ENCODE measurements at places on chromosomes 11 and 22. TPM values are rescaled to one million over a fixed set of nuclear protein-coding genes. Genes with fewer than 3 reads are reported as not detected.

The OSM gene
- total RNA-seq = 0.28 TPM

The MCHR1 gene
- not detected for total RNA-seq

The KCNQ1OT1 gene
- 0.60 TPM for total RNA-seq

The SCN3B gene
- 0.24 TPM for total RNA-seq

The TMPRSS5 gene
- total RNA-seq = 0.40 TPM

The OR51B5 gene
- not detected for total RNA-seq

The USH1C gene
- 0.12 TPM for total RNA-seq

The NCR3LG1 gene
- 1.4 TPM for total RNA-seq

The LIF gene
- total RNA-seq = 0.24 TPM

The C11orf71 gene
- total RNA-seq = 2.9 TPM

The OR56A1 gene
- total RNA-seq = not detected

The WNT11 gene
- total RNA-seq = 0.08 TPM

The UCP3 gene
- 0.28 TPM for total RNA-seq

The OR6T1 gene
- not detected for total RNA-seq

The OR51B2 gene
- total RNA-seq = not detected

The MED15 gene
- 51.7 TPM for total RNA-seq

The F2 gene
- total RNA-seq = not detected

The LRRC56 gene
- 1.3 TPM for total RNA-seq

The CD6 gene
- total RNA-seq = 0.80 TPM

The OR4D5 gene
- total RNA-seq = not detected

The KCNJ5 gene
- 0.08 TPM for total RNA-seq

The PAMR1 gene
- total RNA-seq = 0.36 TPM

The OR52B4 gene
- not detected for total RNA-seq

The DEPDC7 gene
- total RNA-seq = 5.6 TPM

The ACR gene
- 0.40 TPM for total RNA-seq

The TCN2 gene
- 3.5 TPM for total RNA-seq

The SERPIND1 gene
- total RNA-seq = 0.08 TPM

The OR51I1 gene
- total RNA-seq = not detected

The C1QTNF5 gene
- total RNA-seq = 2.0 TPM

The JAML gene
- total RNA-seq = 2.7 TPM

All from esophagus mucosa (tissue), 1 donor.